Activated naive CD8-positive, alpha-beta T cell treated with anti-CD3 and anti-CD28 coated beads, Interleukin-2, amount 50 U/mL, for 24 hours (primary cell): ENCODE measurements at places on chromosomes 6 and 20.

DNA sequence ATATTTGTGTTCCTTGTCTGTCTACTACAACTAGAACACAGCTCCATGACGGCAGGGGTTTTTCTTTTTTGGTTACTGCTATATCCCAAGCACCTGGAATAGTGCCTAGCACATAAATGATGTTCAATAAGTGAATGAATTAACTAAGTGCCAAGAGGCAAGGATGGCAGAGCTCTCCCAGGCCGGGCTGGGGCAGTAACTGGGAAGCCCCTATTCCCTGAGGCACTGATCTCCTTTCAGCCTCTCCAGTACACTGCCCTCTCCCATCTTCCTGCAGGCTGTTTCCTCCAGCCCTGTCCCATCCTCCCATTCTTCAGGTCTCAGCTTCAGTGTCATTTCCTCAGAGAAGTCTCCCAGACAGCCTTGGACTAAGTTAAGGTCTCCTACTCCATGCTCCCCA lies 29.0 kb upstream of the SPDEF start:
- no peak for DNase-seq

DNA sequence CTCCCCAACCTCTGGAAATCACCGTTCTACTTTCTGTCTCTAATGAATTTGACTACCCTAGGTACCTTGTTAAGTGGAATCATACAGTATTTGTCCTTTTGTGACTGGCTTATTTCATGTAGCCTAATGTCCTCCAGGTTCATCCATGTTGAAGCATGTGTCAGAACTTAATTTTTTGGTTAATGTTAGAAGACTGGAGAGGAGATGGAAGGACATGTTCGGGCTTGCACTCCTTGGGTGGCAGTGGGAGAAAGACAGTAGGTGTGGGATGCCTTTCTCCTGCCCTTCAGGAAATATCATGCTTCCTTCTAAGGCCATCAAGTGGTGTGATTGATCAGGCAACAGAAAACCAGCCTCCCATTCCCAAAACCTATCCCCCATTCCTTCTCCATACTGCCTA lies 61.1 kb upstream of the RNF144B start:
- no peak for DNase-seq

DNA sequence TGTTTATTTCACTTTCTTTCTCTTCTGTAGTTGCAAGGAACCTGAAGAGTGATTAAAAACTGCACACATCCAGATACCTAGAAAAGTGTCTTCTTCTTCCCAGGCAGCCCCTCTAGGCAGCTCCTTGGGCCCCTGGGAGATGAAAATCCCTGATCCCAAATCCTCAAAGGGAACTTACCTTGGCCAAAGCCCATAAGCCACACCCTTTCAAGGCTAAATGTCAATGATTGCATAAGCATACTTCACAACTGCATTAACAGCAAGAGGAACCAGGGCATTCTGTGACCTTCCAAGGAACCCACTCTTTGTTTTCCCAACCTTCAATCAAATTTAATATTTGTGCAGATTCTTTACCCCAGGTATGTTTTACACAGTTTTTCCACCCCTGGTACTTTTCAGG lies 4.4 kb upstream of the HMGN3 start:
- no peak for DNase-seq

DNA sequence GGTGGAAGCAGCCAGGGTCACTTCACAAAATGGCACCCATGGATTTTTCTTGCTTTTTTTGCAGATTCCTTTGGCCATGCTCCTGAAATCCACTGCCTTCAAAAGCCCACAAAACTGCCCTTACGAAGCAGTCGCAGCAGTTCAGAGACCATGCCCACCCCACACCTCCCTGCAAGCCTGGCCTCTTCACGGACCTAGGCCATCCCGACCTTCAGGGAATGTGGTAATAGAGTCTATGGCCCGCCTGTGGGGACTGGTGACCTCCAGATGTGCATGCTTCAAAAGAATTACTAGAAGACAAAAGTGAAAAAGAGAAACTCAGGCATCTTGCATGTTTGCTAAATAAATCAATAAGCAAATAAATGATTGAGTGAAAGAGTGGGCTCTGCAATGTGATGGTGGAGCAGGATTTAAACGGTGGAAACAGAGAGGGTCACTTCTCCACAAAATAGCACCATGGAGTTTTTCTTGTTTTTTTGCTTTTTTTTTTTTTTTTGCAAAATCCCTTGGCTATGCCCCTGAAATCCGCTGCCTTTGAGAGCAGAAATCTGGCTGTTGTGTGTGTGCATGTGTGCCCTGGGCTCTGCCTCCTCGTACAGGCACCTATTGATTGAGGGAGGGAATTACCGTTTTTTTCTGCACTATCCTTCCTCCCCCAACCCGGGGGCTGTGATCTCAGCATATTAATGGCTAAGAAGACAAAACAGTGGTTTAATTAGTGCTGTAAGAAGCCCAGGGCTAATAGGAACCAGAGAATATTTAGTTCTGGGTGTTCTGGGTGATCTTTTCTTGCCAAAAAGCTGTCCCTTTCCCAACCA lies 107.4 kb downstream of the PXDC1 start:
- no peak for DNase-seq

DNA sequence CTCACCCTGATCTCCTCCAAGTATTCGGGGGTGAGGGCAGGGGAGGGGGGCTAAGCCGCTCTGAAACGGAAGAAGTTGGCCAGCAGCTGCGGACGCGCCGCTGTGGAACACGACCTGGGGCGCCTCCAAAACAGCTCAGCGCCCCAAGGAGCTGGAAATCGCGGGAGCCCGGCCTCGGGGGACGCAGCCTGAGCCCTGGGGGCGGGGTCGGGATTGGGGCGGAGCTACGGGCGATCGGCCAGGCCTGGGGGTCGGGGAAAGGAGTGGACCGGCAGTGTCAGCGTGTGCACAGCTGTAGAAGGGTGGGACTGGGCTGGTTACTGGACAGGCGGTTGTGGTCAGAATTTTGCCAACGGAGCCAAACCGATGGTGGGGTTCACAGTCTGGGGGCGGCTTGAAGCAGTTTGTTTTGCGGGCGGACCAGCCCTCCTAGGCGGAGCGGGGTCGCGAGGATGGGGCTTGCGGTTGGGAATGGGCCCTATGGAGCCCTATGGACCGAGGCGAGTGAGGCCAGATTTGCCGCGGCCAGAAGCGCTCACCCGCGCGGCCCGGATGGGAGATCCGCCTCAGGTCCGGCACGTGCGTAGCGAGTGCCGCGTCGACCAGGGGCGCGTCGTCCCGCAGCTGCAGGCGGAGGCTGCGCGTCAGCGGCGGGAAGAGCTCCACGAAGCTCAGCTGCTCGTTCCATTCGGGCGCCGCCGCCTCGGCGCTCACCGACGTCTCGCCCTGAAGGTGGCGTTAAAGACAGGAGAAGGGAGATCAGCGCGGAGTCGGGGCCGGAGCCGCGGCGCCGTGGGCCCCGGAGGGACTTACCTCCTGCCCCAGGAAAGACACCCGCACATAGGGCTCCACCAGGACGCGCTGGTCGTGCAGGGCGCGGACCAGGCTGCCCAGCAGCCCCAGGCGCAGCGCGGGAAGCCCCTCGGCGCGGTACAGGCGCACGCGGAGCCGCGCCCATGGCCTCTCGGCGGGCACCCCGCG lies 14.3 kb upstream of the SPAG4 start:
- peak; percentile 76 for DNase-seq

DNA sequence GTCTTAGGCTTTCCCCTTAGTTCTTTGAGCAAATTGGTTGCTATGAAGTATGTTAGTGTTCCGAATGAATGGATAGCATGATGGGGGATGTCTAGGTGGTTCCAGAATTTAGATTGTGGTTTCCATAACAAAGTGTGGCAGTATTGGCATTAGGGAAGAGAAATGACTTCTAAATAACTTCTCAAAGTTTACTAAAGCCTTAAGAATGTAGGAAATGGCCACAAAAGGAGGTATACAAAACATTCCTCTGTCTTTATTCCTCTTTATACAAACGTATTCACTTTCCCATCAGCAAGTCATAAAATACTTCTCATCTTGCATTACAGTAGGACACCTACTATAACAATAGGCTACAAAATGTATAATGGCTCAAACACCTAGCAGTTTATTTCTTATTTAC lies 279.6 kb downstream of the ESR1 start:
- no peak for DNase-seq

DNA sequence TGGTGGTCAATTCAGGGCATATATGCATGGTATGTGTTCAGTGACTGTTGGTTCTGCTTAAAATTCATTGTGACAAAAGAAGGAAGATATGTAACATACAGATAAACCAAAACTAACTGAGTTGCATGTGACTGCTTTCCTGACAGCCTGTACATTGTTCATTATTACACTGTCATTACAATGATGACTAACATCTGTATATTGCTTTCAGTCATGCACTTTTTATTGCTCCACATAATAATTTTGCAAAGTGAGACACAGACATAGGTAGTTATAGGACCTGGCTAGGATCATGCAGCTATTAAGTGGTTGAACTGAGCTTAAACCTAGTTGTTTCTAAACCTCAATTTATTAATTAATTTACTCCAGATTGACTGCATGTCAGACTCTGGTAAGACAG lies 703.2 kb downstream of the HDGFL1 start:
- no peak for DNase-seq

DNA sequence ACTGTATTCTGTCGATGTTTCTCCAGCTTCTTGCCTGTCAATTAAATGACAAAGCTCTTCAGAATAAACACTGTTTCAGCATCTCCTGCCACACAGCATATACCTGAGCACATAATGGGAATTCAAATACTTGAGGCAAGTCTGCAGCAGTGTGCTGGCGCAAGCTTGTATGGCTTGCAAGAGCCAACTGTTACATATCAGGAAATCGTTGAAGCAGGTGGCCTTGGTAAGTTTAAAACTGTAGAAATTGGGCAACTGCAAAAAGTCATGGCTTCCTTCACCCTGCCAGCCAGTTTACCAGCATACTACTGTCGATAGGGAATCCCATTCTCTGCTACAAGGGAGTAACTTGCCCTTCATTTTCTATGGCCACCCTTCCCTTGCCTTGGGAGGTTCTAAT lies 23.0 kb downstream of the CPNE1 start:
- DNase-seq = no peak

DNA sequence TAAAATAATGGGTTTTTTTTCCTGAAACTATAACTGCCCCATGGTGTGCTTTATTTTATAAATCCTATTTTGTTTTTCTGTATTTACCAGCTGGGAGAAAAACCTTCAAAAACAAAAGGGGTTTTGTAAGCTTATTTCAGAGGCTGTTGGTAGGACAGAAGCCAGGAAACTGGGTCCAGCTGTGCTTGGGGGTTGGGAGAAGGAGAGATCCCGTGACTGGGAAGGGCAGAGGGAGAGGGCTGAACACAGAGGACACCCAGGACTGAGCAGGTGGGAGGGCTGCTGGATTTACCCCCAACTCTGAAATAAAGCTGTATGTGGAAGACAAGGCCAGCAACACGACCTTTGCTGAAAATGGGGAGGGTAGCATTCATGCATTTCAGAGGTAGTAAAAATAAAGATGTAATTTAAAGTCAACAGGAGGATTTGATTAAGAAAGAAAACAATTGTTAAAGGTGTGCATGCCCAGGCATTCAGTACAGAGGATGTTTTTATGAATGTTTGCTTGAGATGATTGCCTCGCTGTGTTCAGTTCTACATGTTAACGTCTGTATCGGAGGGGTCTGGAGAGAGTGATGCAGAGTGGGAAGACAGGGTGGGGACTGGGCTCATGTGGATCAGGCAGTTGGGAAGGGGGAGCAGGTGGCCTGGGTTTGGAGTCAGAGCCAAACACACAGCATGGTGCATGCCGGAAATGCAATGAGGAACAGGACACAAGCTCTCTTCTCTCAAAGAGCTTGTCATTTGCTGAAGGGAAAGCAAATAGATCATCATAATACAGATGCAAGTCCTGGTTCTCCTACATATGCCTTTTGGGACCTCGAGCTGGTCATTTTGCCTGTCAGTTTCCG lies 21.4 kb downstream of the ARFGEF3 start:
- DNase-seq = no peak
